ENCODE measurements at places on chromosomes 6 and 20.

DNA sequence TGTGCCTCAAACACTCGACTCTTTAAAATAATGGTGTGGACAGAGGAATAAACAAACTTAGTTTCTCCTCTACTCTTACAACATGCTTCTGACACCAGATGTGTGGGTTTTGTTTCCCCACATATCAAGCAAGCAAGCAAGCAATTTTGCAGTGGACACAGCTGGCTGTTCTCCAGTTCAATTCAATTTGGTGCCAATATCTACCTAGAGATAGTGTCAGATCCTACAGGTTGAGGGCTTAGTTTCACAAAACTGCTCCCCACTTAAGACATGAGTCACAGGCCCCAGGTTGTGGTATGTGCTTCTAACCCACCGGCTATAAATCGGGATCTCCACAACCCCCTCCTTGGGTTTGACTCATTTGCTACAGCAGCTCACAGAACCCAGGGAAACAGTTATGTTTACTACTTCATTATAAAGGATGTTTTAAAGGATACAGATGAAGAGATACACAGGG lies 131.4 kb upstream of the TRAF3IP2 start:
- no peak for DNase-seq
- H3K27ac ChIP-seq: no peak overlapping the region
- no peaks in the 10 kb centered on the region for H3K4me1 ChIP-seq
- H3K36me3 ChIP-seq: no peaks in the 10 kb centered on the region

- H3K4me3 ChIP-seq: no peak overlapping the region
- no peak overlapping the region for H3K27ac ChIP-seq
- DNase-seq: no peak
- no peaks in the 10 kb centered on the region for H3K27me3 ChIP-seq
These were observed 3.1 kb upstream of the CEBPB start for GRCh38 chr20:50187403-50188051.

DNA sequence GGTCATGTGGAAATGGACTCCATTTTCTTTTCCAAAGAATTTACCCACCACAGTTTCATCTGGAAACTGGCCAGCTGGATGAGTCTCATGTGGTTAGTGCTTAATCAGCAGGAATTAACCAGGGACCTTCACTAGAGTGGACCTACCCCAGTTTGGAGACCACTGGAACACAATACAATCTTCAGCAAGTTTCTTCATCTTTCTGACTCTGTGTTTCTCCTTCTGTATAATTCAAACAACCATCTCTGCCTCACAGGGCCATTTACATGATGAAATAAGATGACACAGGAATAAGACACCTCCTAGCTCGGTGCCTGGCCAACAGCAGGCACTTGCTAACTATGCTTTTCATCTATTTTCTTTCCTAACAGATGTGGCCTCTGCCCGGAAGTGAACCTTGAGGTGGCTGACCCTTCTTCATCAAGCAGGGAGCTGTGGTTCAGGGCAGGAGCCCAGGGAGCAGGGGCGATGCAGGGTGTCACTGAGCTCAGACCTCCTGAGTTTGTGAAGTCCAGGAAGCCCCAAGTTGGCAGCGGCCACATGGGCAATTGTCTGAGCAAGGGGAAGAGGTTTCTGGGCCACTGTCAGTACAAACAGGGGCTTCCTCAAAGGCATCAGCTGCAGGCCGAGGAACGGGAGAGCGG lies 98.8 kb downstream of the SOD2 start:
- no peaks in the 10 kb centered on the region for H3K36me3 ChIP-seq
- no peak for DNase-seq
- H3K27me3 ChIP-seq: no peaks in the 10 kb centered on the region
- peak overlapping the region; percentile 83 for H3K27ac ChIP-seq
- peaks cover 4% of the 10 kb centered on the region for H3K4me1 ChIP-seq

DNA sequence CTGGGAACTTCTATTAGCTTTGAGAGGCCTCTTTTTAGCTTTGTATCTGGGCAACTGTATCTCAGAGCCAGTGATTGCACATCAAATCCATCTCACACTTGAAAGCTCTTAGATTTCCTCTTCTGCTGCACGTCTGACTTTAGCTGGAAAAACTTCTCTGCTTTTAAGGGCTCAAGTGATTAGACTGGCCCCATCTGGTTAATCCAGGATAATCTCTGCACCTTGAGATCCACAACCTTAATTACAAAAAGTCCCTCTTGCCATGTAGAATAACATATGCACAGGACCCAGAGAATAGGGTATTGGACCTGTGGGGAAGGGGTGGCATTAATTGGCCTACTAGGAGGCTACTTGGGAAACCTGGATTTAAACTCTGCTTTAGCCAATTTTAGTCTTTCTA lies 24.2 kb downstream of the KLHL31 start:
- H3K27me3 ChIP-seq: no peaks in the 10 kb centered on the region
- DNase-seq: no peak
- no peaks in the 10 kb centered on the region for H3K4me1 ChIP-seq
- no peak overlapping the region for H3K4me3 ChIP-seq

DNA sequence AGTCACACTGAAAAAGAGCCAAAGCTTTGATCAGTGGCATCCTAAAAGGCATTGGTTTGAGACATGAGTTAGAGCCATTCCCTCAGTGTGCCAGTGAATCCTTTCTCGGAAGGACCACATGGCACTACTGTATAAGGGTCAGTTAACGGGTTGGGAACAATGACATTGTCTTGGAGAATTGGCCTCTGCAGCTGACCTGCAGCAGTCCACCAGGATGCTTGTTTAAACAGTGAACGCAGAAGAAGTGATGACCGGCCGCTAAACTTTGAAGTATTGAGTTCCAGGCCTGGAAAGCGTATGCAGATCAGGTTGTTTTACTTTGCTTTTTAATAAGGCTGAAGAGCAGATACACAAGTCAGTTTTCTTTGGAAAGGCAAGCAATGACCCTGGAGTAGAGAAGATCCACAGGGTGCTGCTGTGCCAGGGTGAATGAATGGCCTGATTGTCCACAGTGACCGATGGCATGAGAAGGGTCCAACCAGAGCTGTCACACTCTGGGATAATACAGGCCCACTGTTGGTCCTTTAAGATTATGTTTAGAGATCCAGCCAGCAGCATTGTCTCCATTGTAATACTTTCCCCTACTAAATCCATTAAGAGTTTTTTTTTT lies 57.8 kb downstream of the GMPR start:
- H3K27me3 ChIP-seq: no peaks in the 10 kb centered on the region
- no peak overlapping the region for H3K4me3 ChIP-seq
- no peak for DNase-seq
- peaks cover 5% of the 10 kb centered on the region for H3K36me3 ChIP-seq
- H3K27ac ChIP-seq: no peak overlapping the region
- H3K4me1 ChIP-seq: no peaks in the 10 kb centered on the region

DNA sequence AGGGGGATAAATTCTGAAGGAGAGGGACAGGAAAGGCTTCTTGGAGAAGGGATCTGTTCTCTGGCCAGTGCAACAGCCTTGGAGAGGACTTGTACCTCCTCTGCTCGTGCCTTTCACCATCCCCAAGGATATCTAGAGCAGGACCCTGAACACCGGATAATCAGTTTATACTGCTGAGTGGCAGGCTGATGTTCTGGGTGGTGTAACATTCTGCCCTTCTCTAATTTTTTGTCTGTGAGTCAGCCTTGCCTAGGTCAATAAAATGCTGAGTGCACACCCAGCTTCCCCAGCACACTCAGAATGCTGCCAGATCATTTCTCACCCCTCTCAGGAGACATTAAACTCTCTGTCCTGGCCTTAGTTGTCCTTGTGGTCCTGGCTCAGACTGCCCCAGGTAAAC lies at the start of gene DEFB115:
Gene DEFB115 (plus strand): TSS at position 301 of the 400 bp plus-strand sequence. CDS start 0 bp downstream, at position 301.
- H3K27me3 ChIP-seq: no peaks in the 10 kb centered on the region
- H3K36me3 ChIP-seq: no peaks in the 10 kb centered on the region
- DNase-seq: no peak
- H3K4me3 ChIP-seq: no peak within 1 kb of the TSS
